ENCODE measurements at places on chromosomes 7 and 10.

GRCh38 chr10:34730726-34731125 lies 84.4 kb downstream of the PARD3 start:
- no peak for DNase-seq

GRCh38 chr10:69056129-69056528 lies 31.8 kb upstream of the SRGN start:
- DNase-seq, result no peak

DNA sequence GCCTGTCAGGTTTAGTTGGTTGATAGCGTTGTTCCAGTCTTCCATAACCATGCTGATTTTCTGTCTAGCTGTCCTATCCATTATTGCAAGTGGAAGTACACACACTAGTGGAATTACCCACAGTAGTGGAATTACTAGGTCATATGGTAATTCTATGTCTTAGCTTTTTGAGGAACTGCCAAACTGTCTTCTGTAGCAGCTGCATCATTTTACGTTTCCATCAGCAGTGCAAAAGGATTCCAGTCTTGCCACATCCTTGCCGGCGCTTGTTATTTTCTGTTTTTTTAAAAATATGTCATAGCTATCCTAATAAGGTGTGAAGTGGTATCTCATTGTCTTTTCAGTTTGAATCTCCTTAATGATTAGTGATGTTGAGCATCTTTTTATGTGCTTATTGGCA lies 17.2 kb upstream of the RHBDD2 start:
- DNase-seq, result no peak

DNA sequence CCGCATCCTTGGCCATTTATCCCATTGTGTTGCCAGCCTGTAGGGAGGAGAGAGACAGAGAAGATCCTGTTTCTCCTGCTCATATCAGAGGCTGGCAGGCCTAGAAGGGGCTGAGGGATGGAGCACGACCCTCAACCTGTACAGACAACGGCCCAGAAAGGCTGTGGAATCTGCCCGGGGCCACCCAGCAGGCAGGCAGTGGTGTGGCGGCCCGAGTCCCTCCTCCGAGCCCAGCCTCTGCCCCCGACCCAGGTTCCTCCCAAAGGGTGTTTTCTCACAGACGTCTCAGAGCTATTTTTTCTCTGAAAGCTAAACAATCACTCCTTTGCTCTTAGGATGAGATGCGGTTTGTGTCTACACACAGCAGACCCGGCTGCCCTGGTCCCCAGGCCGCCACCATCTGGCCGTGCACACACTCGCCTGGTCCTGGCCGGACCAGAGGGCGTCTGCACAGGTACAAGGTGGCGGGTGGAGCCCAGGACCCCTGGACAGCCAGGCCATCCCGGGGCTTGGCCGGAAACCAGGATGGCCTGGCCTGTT lies 69.3 kb downstream of the FOXL3 start:
- no peak for DNase-seq

DNA sequence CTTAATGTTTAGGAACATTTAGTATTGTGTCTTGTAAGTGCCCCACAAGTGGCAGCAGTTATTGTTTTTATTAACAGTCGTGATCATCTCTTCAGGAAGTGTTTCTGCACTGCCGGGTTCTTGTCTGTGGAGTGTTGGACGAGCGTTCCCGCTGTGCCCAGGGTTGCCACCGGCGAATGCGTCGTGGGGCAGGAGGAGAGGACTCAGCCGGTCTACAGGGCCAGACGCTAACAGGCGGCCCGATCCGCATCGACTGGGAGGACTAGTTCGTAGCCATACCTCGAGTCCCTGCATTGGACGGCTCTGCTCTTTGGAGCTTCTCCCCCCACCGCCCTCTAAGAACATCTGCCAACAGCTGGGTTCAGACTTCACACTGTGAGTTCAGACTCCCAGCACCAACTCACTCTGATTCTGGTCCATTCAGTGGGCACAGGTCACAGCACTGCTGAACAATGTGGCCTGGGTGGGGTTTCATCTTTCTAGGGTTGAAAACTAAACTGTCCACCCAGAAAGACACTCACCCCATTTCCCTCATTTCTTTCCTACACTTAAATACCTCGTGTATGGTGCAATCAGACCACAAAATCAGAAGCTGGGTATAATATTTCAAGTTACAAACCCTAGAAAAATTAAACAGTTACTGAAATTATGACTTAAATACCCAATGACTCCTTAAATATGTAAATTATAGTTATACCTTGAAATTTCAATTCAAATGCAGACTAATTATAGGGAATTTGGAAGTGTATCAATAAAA lies 22.2 kb downstream of the PLA2G12B start:
- DNase-seq, result no peak

- no peak for DNase-seq
Observed at GRCh38 chr10:89043052-89043451, 52.5 kb downstream of the FAS start.

GRCh38 chr7:84055904-84056605 lies 138.5 kb downstream of the SEMA3A start:
- no peak for DNase-seq

- DNase-seq, result no peak
Observed at GRCh38 chr10:8325024-8325980, 270.8 kb downstream of the GATA3 start.

DNA sequence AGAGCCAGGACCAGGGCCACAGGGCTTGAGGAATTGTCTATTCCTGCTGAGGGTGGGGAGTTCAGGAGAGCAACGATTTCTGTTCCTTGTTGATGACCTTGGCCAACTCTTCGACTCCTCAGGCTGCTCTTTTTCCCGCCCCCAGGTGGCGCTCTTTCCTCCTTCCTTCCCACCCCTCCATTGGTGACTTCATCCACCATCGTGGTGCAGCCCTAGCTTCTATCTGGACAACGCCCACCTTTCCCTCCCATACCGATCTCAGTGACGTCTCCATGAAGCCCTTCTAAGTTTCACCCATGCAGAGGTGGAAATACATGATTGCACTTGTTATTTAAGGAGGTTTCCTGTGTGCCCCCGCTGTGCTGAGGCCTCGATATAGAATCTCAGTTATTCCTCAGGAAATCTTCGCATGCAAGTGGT lies 22.1 kb upstream of the CARD11 start:
- DNase-seq, result peak; percentile 6

GRCh38 chr7:140694592-140694991 lies 1.9 kb upstream of the NDUFB2 start:
- DNase-seq, result no peak

DNA sequence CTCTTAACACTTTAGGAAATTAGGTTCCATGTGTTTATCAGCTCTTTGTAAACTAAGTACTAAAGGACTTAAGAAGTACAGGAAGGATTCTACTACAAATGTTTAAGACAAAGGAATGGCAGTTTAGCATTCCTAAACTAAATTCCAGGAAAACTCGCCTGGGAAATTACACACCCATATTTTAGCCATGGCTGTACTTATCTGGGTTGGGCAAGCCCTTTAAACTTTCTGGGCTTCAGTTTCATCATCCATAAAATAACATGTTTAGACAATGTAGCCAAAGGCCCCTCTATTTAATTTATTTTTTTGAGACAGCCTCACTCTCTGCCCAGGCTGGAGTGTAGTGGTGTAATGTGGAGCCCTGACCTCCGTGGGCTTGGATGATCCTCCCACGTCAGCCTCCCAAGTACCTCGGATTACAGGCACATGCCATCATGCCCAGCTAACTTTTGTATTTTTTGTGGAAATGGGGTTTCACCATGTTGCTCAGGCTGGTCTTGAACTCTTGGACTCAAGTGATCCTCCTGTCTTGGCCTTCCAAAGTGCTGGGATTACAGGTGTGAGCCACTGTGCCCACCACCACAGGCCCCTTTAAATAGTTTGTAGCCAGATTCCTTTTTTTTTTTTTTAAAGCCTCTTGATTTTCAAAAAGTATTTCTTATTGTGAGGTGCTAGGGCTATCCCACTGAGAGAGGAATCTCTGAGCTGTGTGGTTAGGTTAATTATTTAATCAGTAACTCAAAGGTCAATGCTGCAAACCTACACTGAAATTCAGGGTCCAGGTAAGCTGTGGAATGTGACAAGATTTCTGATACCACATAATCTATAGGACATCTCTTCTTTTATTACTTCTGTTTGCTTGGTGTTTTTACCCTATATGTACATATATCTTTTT lies 32.1 kb downstream of the TMEM60 start:
- DNase-seq, result no peak

DNA sequence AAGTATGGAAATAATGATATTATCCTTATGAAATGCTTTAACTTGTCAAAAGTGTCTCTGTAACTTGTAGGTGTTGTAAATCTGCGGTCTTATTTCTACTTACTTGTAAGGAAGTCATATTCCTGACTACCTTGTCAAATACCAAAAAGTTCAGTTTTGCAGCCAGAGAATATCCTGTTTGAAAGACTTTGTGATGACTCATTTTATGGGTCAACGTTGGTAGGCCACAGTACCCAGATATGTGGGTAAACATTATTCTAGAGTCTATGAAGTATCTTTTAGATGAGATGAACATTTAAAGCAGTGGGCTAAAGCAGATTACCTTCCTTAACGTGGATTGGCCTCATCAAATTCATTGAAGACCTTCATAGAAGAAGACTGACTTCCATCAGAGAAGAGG lies 195.3 kb downstream of the PPP1R9A start:
- DNase-seq, result no peak

- no peak for DNase-seq
Observed at GRCh38 chr10:21662635-21663034, 128.6 kb downstream of the MLLT10 start.

DNA sequence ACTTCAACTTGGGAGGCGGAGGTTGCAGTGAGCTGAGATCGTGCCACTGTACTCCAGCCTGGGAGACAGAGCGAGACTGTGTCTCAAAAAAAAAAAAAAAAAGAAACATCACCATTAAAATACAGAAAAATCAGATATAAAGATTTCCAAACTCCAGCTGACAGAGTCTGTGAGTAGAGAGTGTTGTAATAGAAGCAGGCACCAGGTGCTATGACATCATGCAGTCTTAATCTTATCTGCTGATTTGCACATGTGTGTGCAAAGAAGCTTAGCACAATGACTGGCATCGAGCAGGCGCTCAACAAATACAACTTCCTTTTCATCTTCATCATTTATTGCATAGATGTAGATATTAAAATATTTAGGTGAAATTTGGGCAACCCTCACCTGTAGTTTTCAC lies 92.2 kb downstream of the PRKCQ start:
- no peak for DNase-seq

- DNase-seq, result no peak
Observed at GRCh38 chr7:20249920-20250319, 32.7 kb upstream of the MACC1 start.

DNA sequence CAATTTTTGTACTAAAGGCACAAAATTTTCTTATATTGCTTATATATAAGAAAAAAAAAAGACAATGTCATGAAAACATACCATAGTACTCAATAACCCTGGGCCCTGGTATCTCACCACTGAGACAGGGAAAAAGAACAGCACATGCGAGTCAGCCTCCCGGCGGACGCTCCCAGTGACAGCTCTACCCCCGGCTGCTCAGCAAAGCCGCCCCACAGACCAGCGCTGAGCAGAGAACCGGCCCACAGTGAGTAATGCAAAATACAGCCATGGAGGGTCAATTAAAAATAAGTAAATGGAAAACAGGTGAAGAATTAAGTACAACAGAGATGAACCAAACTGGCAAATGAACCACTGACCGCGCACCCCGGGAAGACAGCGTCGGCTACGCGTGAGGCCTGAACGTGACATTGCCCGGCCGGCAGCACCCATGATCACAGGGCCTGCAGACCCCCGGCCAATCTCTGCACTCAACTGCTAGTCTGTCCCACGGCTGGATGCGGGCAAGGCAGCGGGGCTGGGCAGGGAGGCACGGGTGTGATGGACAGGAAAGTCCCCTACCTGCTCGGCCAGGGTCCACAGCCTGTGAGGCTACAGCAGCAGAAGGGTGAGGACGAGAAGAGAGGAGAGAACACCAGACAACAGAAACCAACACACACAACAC lies 175.9 kb downstream of the ZMYND11 start:
- no peak for DNase-seq

DNA sequence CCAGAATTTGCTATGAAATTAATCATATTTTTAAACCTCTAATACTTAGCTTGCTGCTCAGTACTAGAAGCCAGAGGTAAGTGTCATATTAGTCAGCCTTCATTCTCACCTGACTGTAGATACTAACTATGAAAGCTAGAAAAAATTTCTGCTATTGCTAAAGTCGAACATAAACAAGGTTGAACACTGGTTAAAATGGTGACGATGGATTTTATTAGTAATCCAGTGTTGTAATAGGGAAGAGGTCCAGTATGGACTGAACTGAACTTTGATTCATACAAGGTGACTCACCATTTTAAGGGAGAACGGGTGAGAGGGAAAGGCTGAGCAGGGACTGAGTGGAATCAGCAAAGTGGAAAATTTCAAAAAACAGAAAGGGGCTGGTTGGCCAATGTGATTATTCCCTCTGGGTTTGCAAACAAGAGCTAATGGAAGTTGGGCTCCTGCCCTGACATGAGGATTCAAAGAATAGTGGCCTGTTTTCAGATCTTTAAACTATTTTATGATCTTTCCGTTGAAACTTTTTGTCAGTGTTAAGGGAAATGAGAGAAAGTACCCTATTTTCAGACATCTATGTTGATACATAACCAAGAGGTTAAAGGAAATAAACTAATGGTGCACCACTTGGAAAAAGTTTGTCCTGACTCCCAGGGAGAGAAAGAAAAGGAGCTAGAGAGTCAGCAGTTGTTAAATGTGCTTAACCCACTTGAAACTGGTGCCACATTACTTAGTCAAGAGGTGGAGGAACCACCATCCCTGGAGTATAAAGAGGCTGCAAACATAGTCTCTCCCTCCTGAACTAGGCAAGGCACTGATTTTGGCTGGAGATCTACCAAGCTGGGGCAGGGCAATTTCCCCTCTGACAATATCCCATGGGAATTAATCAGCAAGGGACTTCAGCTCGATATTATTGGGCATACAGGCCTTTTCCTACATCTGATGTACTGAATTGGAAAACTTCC lies 15.3 kb upstream of the AKR1C1 start:
- peak; percentile 21 for DNase-seq

GRCh38 chr10:33333260-33334101 lies 986 bp downstream of the NRP1 start:
- DNase-seq, result no peak

- peak; percentile 15 for DNase-seq
Observed at GRCh38 chr10:130990486-130990885, 321.0 kb downstream of the TCERG1L start.

DNA sequence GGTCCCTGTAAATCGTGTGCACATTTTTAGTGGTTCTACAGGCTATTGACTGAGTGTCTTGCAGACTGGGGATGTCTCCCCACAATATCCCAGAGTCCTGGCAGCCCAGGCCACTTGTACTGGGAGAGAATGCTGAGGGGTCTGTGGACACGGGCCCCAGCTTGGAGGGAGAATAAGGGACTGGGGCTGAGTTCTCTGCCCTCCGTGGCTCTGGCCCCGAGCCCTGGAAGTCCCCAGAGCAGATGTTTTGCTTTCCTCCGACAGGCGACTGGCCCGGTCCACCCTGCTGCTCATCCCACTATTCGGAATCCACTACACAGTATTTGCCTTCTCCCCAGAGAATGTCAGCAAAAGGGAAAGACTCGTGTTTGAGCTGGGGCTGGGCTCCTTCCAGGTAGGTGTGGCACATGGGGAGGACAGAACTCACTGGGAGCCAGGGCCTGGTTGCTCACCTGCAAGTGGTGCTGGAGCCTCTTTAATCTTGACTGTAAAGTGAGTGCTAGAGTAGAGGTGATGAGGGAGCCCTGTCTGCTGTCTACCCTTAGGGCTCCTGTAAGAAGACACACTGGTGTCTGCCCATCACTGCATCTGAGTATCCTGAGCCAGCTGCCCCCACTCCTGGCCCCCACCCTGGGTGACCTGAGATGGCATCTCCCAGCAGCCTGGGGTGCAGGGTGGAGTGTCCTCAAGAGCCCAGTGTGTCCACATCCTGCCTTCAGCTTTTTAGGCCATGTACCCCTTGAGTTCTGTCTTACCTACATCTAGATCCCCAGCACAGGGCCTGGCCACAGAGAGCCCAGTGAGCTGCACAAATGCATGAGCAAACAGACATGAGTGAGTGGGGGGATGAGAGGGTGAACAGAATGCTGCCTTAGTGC lies 51.1 kb downstream of the ADCYAP1R1 start:
- no peak for DNase-seq

Measured in globus pallidus (tissue), 1 donor.